ENCODE measurements at places on chromosomes 6 and 20.
A peak's percentile ranks its signal among the peaks of the same experiment; 100 is the strongest.

DNA sequence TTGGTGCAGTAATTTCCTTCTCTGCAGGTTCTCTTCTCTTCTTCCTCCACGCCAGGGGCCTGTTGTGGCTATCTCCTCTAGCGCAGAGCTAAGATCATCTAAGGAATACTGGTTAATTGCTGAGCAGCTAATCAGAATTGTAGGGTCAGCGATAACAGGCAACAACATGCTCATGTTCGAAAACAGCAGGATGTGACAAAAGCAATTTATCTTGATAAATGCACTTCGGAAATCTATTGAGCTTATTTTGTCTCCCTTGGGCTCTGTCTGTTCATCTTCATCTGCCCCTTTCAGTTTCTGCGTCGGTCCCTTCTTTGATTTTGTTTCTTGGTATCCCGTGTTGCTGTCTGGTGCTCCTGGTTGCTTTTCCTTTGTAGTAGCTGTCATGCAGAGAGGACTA lies 67.3 kb upstream of the MAP3K7 start:
- no peak for DNase-seq

DNA sequence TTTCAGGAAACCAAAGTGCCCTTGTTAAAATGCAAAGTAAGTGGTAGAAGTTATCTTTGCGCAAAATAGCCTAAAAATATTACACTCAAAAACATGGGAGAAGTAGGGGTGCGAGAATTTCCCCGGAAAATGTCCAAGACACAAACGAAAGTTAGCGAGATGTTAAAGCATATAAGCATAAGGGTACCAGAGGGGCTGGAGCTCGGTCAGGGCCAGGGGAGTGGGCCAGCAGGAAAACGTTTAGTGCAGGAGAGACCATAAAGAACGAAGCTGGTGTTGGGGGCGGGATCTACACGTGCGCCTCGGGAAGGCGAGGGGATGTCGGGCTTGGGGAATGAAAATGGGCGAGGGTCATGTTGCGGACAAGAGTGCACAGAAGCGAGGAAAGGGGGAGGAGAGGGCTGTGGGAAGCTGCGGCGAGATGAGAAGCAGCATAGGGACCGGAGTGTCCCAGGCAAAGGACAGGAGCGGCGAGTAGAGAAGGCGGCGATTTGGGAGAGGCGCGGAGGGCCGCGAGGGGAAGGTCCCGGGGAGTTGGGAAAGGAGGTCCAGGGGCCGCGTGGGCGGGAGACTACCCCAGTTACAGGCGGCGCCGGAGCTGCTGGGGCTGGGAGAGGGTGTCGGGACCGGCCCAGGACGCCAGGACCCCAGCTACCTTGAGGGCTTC lies 600 bp downstream of the XPO5 start:
- peak; percentile 68 for DNase-seq

GRCh38 chr6:139643986-139644385 lies 269.5 kb upstream of the CITED2 start:
- no peak for DNase-seq

- DNase-seq: no peak
Observed at GRCh38 chr20:46765506-46766120, 56.2 kb downstream of the SLC2A10 start.

- no peak for DNase-seq
Observed at GRCh38 chr6:105832313-105832761, 253.8 kb upstream of the PRDM1 start.

GRCh38 chr6:43708860-43709653 lies 21.5 kb upstream of the MRPS18A start:
- no peak for DNase-seq

GRCh38 chr6:37262446-37263026 lies 4.6 kb upstream of the TMEM217 start:
- no peak for DNase-seq

DNA sequence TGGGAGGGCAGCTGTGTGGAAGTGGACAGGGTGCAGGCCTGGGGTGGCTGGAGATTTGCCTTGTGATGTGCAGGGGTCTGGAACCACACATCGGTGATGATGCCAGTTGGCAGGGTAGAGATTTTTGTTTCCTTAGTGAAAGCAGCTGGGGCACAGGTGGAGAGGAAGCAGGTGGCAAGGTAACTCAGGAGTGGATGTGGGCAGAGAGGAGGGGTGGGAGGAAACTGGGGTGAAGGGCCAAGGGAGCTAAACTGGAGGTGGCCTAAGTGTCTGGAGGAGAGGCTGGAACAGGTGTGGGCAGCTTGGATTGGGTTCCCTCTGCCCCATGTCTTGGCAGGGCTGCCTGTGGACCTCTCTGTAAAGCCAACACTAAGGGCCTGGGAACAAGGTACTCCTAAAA lies 4.7 kb upstream of the SCUBE3 start:
- DNase-seq: no peak

- no peak for DNase-seq
Observed at GRCh38 chr6:163646866-163647265, 232.3 kb downstream of the QKI start.

- DNase-seq: no peak
Observed at GRCh38 chr6:156617376-156617775, 159.8 kb upstream of the ARID1B start.

- peak; percentile 80 for DNase-seq
Observed at GRCh38 chr6:30828027-30828962, 56.0 kb upstream of the DDR1 start.

Measured in SK-N-SH (cell line).